Thoracic aorta (tissue), 2 donors: ENCODE measurements at places on chromosomes 12 and 14. TPM values are rescaled to one million over a fixed set of nuclear protein-coding genes. Genes with fewer than 3 reads are reported as not detected.

DNA sequence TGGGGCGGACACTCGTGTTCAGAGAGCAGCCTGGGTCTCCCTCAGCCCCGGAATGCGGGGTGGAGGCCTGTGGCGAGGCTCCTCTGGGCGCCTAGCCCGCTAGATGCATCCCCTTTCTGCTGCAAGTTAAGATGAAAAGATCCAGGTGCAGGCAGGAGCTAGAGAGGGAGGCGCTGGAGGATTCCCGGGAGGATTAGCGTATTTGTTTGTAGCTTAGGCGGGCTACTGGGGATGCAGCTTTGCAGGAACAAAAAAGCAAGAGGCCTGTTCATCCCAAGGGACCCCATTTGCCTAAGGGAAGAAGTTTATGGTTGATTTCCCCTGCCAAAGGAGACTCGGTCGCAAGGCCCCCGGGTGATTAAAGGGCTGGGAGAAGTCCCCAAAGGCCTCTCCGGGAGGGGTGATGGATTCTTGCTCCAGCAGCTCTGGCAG lies 824 bp downstream of the CCDC177 start:
- DNase-seq, result no peak
- peak overlapping the region; percentile 61 for H3K4me3 ChIP-seq
- H3K27ac ChIP-seq, result no peak overlapping the region
- no peaks in the 10 kb centered on the region for H3K36me3 ChIP-seq
- H3K27me3 ChIP-seq, result no peaks in the 10 kb centered on the region
- peaks cover 33% of the 10 kb centered on the region for H3K4me1 ChIP-seq

- H3K4me1 ChIP-seq, result peaks cover 9% of the 10 kb centered on the region
- no peak for DNase-seq
- no peak overlapping the region for H3K27ac ChIP-seq
- H3K27me3 ChIP-seq, result no peaks in the 10 kb centered on the region
- H3K4me3 ChIP-seq, result no peak overlapping the region
- no peaks in the 10 kb centered on the region for H3K36me3 ChIP-seq
These were observed 130.6 kb downstream of the KTN1 start for GRCh38 chr14:55710506-55711041.

- no peak overlapping the region for H3K4me3 ChIP-seq
- H3K4me1 ChIP-seq, result no peaks in the 10 kb centered on the region
- no peak overlapping the region for H3K27ac ChIP-seq
- H3K36me3 ChIP-seq, result no peaks in the 10 kb centered on the region
- no peaks in the 10 kb centered on the region for H3K27me3 ChIP-seq
These were observed 36.7 kb downstream of the TMBIM6 start for GRCh38 chr12:49777800-49778748.

Gene CCDC196
- total RNA-seq, result not detected

- DNase-seq, result no peak
- H3K4me1 ChIP-seq, result peaks cover 2% of the 10 kb centered on the region
- H3K4me3 ChIP-seq, result peak overlapping the region; percentile 77
These were observed 200.9 kb upstream of the CAND1 start for GRCh38 chr12:67068204-67068731.
